Activated CD4-positive, alpha-beta T cell treated with anti-CD3 and anti-CD28 coated beads, Interleukin-2, amount 50 U/mL, for 1 hour (primary cell): ENCODE measurements at places on chromosomes 5 and 9.

DNA sequence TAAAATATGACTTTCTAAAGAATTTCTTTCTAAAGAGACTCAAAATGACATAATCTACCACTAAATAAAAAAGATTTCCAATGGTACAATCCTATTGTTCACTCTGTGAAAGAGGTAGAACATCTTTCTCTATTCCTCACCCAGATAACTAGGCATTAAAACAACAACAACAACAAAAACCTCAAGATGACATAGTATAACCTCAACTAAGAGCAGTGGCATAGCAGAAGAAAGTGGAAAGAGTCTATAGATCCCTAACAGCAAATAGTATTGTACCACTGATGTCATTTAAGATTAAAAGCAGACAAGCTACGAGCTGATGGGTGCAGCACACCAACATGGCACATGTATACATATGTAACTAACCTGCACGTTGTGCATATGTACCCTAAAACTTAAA is 29.9 kb downstream of the RAPGEF6 start:
- DNase-seq = no peak

DNA sequence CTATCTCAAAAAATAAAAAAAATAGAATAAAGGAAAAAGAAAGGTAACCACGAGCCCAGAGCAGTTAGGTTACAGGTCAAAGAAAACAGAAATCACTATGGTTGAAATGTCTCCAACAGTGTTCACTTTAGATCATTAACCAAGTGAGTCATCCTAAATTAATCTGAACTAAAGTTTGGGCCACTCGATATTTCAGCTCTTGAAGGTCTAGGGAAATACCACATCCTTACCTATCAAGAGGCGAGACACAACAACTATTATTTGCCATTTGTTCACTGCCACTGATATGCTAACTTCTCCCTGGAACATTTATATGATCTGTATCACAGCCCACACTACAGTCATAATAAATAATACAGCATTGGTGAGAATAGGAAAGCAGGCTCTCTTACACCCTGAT is 111.3 kb upstream of the NR5A1 start:
- no peak for DNase-seq

GRCh38 chr9:75930730-75931321 is 40.4 kb downstream of the PCSK5 start:
- no peak for DNase-seq

- no peak for DNase-seq
Measured at GRCh38 chr5:159797261-159797970, 118.9 kb upstream of the ADRA1B start.

- DNase-seq = no peak
Measured at GRCh38 chr5:112906637-112907036, 15.4 kb downstream of the REEP5 start.

DNA sequence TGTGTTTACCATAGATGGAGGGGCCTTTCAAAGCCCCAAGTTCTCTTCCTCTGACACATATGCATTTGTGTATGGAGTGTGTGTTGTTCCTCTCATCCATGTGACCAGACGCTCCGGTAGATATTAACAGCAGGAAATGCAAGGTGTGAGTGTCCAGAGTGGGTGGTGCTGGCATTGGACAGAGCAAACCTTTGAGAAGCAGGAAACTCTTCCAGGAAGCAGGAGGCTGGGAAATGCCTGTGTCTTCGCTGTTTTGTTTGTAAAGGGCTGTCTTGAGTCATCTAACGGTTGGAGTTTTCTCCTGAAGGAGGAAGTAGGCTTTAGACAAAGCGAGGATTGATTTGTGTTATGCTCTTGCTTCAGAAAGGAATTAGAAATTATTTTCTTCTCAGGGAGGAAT is 370.9 kb downstream of the PLK2 start:
- DNase-seq = no peak

DNA sequence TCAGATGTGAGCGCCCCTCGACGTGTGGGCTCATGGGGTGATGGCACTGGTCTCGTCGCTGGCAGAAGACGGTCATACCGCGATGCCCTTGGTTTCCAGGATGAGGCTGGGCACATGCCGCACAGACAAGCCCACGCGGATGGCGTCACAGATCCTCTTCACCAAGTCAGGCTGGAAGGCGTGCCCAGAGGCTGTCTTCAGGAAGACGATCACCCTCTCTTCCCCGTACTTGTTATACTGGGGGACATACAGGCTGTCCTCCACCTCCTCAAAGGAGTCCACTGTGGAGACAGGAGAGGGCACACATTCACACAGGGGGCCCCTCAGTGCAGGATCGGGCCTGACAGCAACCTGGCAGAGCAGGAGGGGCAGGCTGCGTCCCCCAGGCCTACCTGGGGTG is 41.9 kb upstream of the ZNF354A start:
- DNase-seq = no peak

GRCh38 chr9:35771075-35771433 is 17.0 kb upstream of the MSMP start:
- DNase-seq = no peak

- DNase-seq = no peak
Measured at GRCh38 chr5:37738057-37738691, 101.7 kb downstream of the GDNF start.

DNA sequence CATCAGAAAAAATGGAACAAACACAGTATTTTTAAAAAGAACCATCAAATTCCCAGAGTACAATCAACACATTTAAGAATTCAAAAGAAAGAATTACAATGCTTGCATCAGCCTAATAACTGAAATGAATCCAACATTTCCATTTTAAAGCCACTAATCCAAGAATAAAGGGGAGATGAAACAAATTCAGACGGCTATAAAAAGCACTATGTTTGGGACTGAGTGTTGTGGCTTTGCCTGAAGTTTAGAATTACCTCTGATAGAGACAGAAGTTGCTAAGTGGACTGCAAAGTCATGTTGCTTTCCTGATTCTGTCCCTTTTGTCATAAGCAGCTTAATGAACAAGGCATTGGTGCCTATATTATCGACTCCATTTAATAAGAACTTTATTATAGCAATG is 135.4 kb upstream of the RGMB start:
- DNase-seq = no peak

GRCh38 chr9:138073808-138074207 is 196.2 kb downstream of the CACNA1B start:
- no peak for DNase-seq

DNA sequence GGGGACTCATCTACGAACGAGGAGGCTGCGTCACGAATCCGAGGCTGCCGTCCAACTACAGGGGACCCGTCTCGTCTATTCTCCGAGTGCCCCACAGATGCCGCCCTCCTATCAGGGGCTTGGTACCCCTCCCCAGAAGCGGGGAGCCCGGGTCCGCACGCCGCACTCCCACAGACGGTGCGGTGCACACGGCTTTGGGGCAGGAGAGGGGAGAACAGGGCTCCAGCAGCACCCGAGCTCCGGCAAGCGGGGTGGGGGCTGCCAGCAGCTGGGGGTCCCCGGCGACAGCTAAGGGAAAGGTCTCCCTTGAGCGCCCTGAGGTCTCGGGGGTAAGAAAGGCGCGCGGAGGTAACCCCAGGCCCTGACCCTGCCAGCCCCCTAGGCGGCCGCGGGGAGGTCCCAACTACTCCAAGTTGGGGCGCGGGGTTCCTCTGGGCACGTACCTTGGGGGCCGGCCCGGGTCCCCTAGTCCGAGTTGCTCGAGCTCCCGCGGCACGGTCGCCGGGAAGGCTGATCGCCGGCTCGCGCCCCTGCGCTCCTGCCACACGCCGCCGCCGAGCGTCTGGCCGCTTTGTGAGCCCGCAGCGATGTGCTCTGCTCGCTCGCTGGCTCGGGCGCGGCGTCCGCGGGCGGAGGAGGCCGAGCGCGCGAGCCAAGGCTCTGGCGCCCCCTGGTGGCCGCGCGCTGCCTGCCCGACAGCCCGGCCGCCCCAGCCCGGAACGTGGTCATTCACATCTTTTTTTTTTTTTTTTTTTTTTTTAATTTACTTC is at the start of gene SPOCK1:
TSS of gene SPOCK1 (minus strand) at position 591 of the 770 bp plus-strand sequence.
- peak; percentile 31 for DNase-seq

- DNase-seq = no peak
Measured at GRCh38 chr9:37574241-37574721, 1.9 kb downstream of the FBXO10 start.

DNA sequence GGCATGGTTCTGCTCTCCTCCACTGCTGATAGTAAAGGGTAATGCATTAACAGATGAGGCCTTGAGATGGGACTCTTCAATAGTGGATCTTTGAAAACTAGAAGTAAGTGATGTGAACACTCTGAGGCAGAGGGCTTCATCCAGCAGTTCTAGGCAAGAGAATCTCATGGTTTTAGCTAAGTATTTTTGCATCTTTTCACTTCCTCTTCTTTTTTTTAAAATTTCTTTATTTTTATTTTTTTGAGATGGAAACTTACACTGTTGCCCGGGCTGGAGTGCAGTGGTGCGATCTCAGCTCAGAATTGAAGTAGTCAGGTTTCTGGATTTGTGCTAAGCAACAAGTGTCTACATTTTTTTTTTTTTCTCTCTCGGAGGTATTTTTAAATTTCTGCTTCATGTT is 101.9 kb downstream of the MTRR start:
- no peak for DNase-seq

GRCh38 chr9:35338086-35338485 is 151.8 kb upstream of the RUSC2 start:
- DNase-seq = no peak

DNA sequence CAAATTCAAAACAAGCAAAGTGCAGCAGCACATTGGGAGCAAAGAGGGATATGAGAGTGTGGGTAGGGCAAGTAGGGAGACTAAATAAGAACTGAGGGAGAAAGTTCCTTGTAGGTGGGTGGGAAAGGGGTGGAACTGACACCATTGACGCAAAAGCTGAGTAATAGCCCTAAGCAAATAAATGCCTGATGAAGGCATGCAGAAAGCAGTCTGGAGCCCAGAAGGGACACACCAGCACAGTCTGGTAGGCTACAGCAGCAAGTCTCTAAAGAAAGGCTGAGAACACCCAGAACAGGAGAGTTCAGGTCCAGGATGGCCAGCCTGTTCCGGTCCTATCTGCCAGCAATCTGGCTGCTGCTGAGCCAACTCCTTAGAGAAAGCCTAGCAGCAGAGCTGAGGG is at the start of gene INSL4:
TSS of gene INSL4 (plus strand) at position 208 of the 400 bp plus-strand sequence. CDS start at position 313, 105 bp downstream.
- no peak for DNase-seq

- no peak for DNase-seq
Measured at GRCh38 chr9:131092548-131093440, 3.5 kb upstream of the AIF1L start.

GRCh38 chr5:147441191-147441695 is 68.6 kb downstream of the DPYSL3 start:
- DNase-seq = no peak

- DNase-seq = no peak
Measured at GRCh38 chr5:110086658-110087388, 397.1 kb downstream of the MAN2A1 start.

DNA sequence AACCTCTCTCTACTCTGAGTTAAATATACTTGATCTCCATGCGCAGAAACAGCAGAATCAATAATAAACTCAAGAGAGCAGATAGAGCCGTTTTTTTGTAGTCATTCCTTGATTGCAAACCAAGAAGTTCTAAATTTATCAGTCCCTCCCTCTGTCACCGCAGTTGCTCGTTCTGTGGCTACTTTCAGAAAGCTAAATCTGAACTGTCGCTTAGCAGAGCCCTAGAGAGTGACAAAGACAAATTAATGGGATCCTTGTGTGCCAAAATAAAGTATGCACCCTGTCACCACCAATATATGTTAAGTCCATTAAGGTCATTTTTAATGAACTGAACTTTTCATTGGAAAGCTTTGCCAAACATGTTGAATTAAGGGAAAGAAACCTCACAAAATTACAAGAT is 218.3 kb downstream of the ADAMTSL1 start:
- no peak for DNase-seq

- no peak for DNase-seq
Measured at GRCh38 chr5:150627731-150628545, 12.5 kb upstream of the SYNPO start.

DNA sequence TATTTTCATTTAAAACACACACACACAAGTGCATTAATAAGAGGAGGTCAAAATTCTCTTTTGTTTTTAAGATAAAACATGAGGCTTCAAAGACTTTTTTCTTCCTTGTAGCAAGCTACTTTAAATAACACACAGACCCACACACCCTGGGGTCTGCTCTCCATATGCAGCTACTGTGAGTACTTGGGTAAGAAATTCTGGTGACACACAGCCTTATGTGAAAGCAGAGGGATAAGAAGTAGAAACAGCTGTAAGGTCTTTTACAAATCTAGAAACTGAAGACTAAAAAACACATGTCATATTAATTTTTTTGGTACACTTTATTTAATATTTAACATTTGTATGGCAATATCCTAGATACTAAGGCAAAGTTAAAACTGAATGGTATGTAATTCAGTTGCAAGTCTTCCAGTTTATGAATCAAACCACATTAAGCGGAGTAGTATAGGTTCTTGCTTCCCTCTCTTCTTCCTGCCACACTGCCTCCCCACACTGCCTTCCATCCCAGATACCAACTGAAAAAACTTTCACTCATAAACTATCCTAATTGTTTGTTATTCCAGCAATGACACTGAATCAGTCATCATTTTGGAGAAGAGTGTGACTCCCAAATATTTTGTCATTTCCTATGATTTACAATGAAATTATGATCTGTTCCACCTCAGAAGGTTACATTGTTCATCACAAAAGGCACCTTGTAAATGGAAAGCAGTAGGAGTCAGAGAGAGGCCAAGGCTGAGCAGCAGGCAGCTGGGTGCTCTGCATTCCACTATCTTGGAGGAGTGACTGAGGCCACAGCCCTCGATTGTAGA is 92.0 kb downstream of the PLCXD3 start:
- DNase-seq = no peak

DNA sequence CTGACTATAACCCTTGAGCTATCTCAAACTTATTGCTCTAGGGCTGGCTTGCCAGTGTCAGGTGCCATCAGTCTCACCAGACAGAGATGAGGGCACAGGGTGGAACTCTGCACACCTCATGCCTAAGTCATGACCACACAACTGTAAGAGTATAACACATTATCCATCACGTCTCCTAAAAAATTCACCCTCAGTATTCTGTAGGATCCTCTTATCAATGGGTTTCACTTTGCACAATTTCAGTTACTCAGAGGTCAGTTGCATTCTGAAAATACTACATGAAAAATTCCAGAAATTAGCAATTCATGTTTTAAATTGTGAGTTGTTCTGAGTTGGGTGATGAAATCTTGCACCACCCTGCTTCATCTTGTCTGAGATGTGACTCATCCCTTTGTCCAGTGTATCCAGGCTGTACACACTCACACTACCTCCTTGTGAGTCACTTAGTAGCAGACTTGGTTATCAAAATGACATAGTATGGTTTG is 690.9 kb upstream of the CDH18 start:
- DNase-seq = no peak

GRCh38 chr5:75300084-75300483 is 36.9 kb upstream of the HMGCR start:
- DNase-seq = no peak

DNA sequence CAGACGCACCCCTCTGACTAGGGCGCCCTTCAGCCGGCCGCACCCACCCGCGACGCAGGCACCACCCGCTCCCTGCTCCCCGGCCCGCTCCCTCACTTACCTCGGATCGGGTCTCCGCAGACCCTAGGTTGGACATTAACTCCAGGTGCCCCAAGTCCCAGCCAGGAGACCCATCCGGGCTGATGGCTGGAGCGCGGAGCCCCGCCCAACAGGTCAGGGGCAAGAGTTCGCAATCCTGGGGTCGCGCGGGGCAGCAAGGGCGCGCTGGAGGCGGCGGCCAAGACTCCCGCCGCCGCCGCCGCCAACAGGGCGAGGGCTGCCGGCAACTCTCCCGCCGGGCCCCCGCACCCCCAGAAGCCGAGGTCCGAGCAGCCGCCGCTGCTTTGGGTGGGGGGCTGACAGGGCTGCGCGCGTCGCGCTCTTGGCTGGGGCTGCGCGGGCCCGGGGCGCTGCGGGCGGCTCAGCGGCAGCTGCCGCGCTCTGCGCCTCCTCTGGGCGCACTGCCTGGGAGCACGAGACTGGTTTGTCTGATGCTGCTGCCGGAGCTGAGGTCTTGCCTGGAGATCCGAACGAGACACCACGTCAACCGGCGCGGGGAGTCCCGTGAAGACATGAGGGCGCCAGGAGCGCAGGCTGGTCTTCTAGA is at the start of gene GDNF:
TSS of gene GDNF (minus strand) at position 635 of the 646 bp plus-strand sequence. CDS start 5,245 bp downstream, outside the sequence.
- no peak for DNase-seq
